ENCODE measurements at places on chromosomes 11 and 22. TPM values are rescaled to one million over a fixed set of nuclear protein-coding genes. Genes with fewer than 3 reads are reported as not detected.
A peak's percentile ranks its signal among the peaks of the same experiment; 100 is the strongest.

GRCh38 chr11:6735306-6735705 lies 36.5 kb downstream of the OR2AG2 start:
- DNase-seq: no peak

DNA sequence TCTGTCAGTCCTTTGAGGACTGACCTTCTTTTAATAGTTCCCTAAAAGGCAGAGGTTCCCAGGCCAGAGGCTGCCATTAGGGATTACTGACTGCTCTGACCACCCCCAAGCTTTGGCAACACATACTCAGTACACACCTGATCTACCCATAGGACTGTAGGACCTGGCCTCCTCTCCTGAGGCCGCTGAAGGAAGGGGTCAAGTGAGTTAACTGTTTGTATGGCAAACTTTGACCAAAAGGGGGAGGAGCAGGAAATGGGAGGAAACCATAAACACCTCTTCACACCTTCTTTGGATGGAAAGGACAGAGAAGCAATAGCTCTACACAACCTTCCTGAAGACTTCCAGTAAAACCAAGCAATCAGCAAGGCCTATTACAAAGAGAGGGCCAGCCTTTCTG lies 104.0 kb downstream of the APOL5 start:
- no peak for DNase-seq

- DNase-seq: no peak
These were observed 55.1 kb downstream of the TMPRSS5 start for GRCh38 chr11:113651023-113651422.

The MIOX gene
- total RNA-seq: not detected

GRCh38 chr11:697811-698311 lies 2.2 kb downstream of the TMEM80 start:
- DNase-seq: no peak

The SUSD2 gene
- total RNA-seq: 7.7 TPM

DNA sequence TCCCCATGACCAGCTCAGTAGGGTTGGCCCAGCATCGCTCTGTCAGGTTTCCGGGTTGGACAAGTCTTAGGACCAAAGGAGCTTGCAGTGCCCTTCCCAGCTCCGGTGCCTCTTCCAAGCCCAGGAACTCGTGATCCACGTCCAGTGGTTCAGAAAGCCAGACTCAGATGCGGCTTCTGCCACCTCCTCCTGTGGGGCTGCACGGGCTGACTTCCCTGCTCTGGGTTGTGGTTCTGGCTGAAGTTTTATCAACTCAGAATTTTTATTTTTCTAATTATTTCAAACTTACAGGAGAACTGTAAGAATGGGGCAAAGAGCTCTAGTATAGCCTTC lies 85.0 kb downstream of the BCR start:
- DNase-seq: no peak

- no peak for DNase-seq
These were observed 193.5 kb downstream of the UVRAG start for GRCh38 chr11:76008474-76008873.

- no peak for DNase-seq
These were observed 161.6 kb downstream of the PKNOX2 start for GRCh38 chr11:125326126-125326525.

DNA sequence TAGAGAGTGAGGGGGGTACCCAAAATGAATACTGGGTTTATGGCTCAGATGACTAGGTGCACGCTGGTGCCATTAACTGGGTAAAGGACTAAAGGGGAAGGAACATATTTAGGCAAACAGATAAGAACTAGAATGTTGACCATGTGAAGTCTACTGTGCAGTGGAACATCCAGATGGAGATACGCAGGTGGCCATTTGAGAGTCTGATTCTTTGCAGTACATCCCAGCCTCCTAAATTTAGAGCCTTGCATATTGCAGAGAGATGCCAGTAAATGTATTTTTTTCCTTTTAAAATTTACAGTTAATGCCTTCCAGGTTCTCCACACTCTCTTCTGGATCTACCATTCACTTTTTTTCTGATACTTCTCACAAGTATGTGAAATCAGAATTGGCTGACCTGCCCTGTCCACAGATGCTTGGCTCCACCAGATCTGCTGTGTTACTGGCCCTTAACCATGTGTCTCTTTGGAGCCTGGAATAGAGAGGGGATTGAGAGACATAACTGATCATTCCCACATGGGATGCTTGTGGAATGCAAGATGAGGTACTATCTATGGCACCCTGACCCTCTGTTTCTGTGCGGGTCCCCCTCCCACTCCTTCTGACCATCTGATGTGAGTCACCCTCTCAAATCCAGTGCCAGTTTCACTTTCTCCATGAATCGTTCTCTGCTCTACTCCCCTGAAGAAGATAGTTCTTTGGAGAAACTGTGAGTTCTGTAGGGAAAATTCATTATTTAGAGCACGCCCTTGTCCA lies 77.0 kb upstream of the NCAM1 start:
- no peak for DNase-seq

DNA sequence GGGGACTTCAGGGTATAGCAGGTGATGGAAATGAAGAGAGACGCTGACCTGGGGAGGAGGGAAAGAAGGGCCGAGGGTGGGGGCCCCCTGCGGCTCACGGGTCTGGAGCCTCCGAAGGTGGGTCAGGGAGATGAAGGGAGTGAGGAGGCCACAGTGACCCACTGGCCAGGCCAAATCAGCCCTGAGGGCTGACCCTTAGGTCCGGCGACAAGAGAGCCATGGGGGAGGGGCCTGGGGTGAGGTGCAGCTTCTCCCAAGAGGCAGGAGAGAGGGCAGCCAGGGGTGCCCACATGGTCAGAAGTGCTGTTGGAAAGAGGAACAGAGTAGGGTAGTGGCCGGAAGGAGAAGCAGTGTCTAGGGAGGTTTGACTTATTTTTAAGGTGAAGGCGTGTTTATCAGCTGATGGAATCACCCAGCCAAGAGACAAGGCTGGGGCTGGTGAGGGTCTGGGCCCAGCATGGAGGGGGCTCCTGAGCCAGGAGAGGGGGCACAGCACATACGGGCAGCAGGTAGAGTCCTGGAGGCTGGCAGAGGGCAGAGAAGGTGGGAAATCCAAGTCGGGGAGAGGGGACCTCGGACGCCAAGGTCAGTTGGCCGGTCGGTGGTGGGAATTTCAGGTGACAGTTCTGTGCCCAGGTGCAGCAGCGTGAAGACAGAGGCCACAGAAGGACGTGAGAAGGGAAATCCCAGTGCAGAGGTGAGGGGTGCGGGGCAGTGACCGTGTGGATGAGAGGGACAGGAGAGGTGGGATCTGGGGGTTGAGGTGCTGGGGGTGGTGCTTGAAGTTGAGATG lies 49.0 kb downstream of the LINC01488 start:
- DNase-seq: peak; percentile 19

The PICALM gene
- total RNA-seq: 260 TPM

The PAAF1 gene
- 15.4 TPM for total RNA-seq

- DNase-seq: no peak
These were observed 30.6 kb upstream of the ATXN10 start for GRCh38 chr22:45640941-45641621.

- peak; percentile 61 for DNase-seq
These were observed 2.0 kb downstream of the MYH9 start for GRCh38 chr22:36385491-36386350.

GRCh38 chr11:28606930-28607329 lies 498.7 kb downstream of the METTL15 start:
- DNase-seq: no peak

DNA sequence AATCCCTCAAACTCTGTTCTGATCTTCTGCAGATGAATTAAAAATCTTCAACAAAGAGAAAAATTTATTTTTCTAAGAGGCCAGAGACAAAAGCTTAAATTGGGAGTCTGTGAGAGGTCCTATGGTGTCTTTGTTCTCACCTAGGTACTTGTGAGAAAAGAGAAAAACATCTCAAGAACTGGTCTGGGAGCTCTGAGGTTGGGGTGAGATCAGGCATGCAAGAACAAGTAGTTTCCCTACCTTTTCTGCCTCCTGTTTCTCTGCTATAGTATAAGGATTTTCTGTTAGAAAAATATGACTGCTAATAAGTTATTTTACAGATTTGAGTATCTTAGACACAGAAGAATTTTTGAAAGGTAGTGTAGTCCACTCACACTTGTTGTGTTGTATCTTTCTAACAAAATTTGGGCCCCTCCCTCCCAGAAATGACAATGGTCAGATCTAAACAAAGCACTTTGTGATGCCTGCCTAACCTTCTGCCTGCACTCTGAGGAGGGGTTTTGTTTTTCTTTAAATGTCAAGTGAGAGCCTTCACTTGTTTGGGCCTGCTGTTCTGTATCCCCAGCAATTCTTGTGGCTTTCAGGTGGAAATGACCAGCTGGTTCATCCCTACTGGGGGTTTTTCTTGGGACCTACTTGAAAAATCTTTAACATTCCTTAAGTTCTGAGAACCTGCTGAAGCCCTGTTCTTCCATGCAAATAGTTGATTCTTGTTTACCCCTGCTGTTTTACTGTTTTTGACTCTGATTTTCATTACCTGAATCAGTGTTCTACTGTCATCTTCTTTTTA lies 13.6 kb upstream of the OR51S1 start:
- no peak for DNase-seq

The PRRG4 gene
- total RNA-seq: 1.0 TPM

The ZFPL1 gene
- total RNA-seq: 26.5 TPM

DNA sequence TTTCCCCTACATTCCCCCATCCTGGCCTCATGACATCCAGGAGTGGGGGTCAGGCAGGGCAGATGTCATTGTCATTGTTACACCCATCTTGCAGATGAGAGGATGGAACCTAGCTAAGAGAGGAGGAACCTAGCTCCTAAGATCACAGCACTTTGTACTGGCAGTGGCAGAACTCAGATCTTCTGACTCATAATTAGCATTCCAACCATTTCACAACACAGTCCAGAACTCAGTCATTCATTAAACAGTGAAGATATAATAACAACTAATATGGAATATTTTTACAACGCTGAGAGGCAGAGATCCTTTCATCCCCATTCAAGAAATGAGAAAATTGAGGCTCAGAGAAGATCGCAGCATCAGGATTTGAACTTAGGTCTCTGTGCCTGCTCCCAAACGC lies 127.8 kb downstream of the CHST1 start:
- no peak for DNase-seq

DNA sequence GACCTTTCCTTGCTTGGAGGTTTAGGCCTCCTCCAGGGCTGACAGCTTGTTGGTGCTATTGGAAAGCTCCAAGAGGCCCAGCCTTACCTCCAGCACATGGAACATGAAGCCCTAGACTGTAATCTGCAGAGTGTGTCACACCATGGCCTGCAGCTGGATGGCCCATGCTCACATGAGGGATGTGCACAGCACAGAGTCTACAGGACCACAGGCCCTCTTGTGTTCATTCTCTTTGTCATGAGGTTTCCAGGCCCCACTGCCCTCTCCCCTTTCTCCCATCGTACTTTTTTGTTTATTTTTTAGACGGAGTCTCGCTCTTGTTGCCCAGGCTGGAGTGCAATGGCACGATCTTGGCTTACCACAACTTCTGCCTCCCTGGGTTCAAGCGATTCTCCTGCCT lies 10.0 kb downstream of the FADS1 start:
- DNase-seq: no peak

All from left cardiac atrium (tissue), 4 donors.